CD4-positive, alpha-beta T cell treated with Interleukin-15 for 4 hours (primary cell): ENCODE measurements at places on chromosomes 4 and X.

DNA sequence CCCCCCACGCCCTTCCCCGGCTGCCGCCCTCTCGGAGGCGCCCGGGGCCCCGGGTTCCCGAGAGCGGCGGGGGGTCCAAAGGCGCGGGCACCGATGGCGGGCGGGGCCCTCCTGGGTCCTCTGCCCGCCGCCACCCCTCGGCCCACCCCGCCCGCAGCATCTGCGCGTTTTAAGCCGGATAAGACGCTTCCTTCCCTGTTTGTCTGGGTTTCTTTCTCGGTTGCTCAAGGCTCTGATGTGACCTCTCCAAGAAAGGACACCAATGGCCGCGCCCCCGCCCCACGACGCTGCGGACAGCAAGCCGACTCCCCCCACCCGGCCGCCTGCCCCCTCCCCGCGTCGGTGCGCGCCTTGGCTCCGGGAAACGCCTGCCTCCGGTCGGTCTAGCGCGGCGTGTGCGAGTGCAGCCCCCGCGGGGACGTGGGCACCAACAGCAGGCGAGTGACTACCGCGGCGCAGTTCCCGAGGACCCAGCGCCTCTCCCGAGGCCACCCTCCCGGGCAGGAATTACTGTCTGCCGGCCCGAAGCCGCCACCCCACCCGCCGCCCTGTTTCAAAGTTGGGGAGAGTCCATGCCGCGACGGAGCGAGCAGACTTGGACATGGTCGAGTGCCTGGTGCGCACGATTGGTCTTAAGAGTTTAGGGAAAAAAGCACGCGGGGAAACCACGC is 21.1 kb upstream of the HMX1 start:
- no peak for DNase-seq

- DNase-seq: peak; percentile 28
Measured at GRCh38 chrX:119118780-119119395, 8.7 kb downstream of the KIAA1210 start.

- no peak for DNase-seq
Measured at GRCh38 chr4:123325241-123325681, 71.3 kb upstream of the SPRY1 start.

DNA sequence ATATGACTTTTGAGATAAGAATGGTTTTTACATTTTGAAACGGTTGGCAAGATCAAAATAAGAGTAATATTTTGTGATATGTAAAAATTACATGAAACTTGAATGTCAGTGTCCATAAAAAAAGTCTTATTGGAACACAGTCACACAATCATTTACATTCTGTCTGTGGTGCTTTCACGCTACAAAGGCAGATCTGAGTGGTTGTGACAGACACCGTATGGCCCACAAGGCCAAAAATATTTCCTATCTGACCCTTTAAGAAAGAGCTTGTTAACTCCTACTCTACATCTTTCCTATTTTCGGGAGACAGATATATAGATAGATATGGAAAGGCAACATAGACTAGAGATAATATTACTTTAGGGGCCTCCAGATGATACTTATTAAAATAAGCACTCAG is 101.9 kb downstream of the EFHC2 start:
- no peak for DNase-seq

DNA sequence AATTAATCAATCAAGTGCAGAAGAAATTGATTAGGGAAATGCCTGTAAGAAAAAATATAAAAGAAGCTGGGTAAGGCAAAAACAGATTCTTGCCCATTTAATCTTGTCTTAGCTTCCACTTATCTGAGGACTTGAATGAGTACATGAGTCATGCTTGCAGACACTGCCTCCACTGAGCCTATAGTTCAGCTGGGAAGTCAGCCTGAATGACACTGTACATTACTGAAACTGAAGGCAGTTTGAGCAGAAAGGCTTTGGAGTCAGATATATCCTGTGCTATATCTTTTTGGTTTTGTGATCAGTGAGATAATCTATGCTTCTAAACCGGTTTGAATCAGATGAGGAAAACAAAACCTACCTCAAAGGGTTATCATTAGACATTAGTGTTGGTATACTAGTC is 61.3 kb downstream of the NUDT11 start:
- no peak for DNase-seq

GRCh38 chrX:47568656-47569295 is 7.8 kb downstream of the ARAF start:
- DNase-seq: peak; percentile 23

GRCh38 chr4:142379277-142380051 is 466.6 kb downstream of the INPP4B start:
- DNase-seq: no peak

DNA sequence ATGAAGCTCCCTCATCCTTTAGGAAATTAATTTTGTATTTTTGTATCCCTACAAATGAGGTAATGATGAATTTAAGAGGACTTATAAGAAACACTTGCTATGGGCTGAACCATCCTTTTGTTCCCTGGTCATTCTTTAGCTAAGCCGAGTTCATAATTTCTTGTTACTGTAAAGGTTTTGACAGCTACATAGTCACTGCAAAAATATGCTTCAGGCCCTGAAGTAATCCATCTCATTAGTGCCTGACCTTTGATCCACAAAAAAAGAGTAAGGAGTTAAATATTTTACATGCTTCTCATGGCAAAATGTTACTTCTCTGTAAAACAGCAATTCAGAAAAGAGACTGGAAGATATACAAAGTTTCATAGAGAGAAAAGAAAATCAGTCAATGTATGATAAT is 290.6 kb upstream of the SLIT2 start:
- DNase-seq: no peak

DNA sequence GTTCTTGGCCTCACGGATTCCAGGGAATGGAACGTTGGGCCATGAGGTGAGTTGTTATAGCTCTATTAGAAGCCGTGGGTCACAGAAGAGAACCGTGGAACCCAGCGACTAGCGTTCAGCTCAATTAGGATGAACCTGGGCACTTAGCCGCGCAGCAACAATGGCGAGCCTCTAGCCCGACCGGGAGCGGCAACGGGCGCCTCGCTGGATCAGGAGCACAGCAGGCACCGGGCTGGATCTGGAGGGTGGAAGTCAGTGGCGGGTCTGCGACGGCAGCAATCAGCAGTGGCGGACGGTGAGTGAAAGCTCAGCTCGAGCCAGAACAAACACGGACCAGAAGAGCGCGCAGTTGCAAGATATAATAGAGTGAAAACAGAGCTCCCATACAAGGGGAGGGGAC is 34.2 kb downstream of the AGA start:
- DNase-seq: no peak

DNA sequence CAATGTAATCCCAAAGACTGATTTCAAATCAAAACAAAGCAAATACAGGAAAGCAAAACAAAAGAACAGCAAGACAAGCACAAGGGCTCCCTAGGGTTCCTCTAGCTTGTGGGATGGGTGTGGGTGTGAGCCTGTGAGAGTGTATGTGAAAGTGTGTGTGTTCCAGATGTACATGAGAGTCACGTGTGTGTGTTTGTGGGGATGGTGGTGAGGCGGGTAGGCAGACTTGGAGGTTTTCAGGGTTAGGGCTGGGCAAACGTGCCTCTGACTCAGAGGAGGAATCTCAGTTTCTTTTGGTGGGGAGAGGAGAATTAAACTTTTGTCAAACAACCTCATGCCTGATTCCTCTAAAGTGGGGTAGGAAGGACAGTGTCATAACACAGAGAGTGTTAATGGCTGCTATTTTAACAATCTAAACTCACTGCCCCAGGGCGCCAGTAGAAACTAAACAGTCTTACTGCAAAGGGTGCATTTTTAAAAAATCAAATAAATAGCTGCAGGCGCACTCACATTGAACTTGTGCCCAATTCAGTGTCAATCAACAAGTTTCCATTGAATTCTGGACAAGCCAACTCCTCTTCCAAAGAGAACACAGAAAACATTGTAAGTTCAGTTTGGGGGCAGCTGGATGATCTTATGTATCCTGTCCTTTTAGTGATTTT is 51.8 kb downstream of the CHRDL1 start:
- no peak for DNase-seq

- DNase-seq: no peak
Measured at GRCh38 chrX:106177106-106177981, 9.2 kb downstream of the PWWP3B start.

GRCh38 chr4:41628936-41629335 is 91.0 kb downstream of the LIMCH1 start:
- DNase-seq: no peak

DNA sequence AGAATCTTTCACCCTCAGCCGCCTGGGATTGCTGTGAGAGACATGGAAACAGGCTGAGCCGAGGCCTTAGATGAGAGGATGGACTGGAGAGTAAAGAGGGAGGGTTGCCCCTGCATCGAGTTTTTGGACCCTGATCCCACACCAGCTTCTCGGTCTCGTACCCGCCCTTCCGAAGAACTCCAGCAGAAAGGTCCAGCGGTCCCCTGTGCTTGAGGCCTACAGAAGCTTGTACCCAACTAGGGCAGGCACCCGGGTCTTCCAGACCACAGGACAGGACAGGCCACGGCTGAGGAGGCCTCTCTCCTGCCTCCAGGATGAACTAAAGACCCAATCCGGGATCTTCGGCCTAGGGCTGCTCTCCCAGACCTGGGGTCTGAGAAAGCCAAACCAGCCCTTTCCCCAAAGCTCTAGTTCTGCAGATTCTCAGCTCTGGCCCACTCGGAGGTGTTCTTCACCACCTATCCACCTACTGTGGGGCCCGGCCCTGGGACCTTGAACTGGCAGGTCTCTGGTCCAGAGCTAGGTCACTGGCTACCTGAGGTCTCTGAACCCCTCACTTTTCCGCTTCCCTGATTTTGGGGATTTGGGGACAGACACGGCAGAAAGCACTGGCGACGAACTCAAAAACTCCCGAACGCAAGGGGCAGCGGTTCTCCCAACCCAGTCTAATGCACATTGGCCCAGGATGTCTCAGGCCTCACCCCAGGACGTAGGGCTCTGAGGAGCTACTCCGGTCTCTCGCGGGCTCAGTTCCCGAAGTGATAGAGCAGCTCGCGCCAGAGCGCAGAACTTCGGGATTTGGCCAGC is 1.1 kb downstream of the NKX3-2 start:
- no peak for DNase-seq

- no peak for DNase-seq
Measured at GRCh38 chr4:84319124-84319523, 180.0 kb downstream of the NKX6-1 start.

- peak; percentile 55 for DNase-seq
Measured at GRCh38 chr4:38902695-38903094, 35.1 kb downstream of the FAM114A1 start.

- DNase-seq: no peak
Measured at GRCh38 chrX:39361736-39362135, 560.5 kb downstream of the MID1IP1 start.

DNA sequence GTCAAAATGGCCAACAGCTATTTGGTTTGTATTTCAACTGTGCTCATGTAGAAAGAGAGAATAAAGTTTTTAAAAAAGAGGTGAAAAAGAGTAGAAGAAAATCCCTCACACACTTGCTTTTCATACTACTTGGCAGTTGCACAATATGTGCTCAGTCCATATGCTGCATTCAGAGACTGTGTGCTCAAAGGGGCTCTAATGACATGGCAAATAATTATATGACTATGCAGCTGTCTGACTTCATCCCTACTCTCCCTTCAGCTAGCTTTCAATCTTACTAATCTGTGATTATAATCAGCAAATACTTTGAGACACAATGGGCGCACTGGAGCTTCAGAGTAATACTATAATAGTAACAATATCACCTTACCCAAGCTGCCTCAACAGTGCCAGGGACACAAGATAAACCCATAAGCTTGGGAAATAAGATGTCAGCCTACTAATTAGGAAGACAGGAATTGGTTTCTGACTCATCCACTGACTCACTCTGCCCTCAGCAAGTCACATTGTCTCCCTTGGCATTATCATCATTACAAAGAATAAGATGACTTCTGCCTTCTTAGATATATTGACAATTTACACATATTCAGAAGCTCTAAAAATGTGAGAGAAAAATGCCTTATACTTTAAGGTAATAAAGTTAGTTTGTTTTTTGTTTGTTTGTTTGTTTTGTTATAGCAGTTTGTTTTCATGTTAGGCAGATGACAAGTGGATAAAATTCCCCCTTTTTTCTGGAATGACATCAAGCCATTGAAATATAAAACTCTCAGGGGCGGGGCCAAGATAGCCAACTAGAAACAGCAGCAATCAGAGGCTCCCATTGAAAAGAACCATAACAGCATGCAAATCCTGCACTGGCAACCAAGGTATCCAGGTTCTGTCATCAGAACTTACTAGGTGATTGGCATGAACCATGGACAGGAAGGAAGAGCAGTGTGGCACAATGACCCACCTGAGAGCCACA is 311.6 kb downstream of the FAM133A start:
- no peak for DNase-seq

DNA sequence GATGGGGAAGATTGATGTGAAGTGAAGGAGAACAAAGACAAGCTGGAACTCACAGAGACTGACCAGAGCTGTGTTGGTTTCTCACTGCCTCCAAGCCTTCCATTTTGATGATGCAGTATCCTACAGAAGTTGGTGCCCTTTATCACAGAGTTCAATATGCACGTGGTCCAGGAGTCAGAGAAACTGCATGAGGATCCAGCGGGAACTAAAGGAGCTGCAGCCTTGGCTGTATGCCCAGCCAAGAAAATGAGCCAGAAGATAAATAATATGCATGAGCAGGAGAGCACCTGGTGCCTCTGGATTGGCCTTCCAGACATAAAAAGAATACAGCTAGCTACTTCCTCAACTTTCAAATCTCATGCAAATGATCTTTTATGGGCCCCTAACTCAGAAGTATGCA is 44.3 kb upstream of the DCLK2 start:
- no peak for DNase-seq

GRCh38 chr4:145041378-145041777 is 56.6 kb downstream of the ANAPC10 start:
- DNase-seq: no peak

- no peak for DNase-seq
Measured at GRCh38 chr4:53192496-53192895, 173.4 kb downstream of the SCFD2 start.

GRCh38 chr4:38867478-38868058 is at the start of gene FAM114A1:
Gene FAM114A1 (plus strand): TSS chr4:38867806. CDS start chr4:38878079, 10,273 bp downstream.
- no peak for DNase-seq

- DNase-seq: no peak
Measured at GRCh38 chr4:76745240-76745639, 152.7 kb downstream of the SOWAHB start.

DNA sequence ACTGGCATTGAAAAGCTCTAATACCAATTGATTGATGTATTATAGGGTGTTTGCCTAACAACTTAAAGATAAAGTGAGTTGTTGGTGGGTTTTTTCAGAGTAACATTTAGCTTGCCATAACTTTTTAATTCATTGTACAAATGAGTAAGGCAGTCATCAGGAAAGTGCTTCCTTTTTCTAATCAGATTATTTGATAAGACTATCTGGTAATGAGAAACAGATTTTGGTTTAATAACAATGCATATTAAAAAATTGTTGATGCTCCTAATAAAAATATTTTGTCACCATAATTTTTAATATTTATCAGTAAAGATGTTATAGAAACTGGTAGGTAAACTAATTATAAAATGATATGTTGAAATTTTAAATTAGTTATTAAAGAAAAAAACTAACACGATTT is 51.3 kb downstream of the BLTP1 start:
- DNase-seq: no peak

GRCh38 chr4:19580095-19580494 is 671.6 kb upstream of the SLIT2 start:
- DNase-seq: no peak

- DNase-seq: peak; percentile 12
Measured at GRCh38 chrX:7146703-7147412, 654 bp upstream of the STS start.

GRCh38 chr4:114911111-114911510 is 202.3 kb downstream of the NDST4 start:
- DNase-seq: no peak

- DNase-seq: no peak
Measured at GRCh38 chr4:1488831-1489638, 82.8 kb upstream of the NKX1-1 start.
